ENCODE measurements at places on chromosomes 5 and 9.

DNA sequence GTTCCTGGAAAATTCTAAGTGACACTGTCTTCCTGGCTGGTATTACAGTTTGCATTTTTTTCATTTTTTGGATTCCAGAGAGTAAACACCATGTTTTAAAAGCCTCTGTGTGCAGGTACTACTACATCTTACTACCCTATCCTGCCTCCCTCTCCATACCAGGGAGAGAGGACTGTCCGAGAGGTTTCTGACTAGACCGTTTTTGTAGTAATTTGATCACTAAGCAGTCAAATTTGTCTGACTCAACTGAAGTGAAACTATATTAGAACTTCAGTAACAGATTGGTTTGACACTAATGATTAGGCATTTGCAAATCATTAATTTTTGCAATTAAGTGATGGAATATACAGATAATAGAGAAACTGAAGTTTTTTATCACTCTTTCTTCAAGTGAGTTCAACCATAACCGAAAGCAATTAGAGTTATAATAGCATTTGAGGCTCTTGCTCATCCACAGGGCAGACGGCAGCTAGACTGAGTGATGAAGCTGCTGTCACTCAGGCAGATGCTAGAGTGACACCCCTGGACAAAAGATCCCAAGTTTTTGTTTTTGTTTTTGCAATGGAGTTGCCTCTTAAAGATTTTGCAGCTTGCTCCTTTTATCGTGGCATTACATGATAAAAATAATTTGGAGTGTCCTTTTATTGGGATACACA lies 44.3 kb downstream of the SMARCA2 start:
- no peak for DNase-seq

- no peak for DNase-seq
These were observed 791.4 kb downstream of the MTRR start for GRCh38 chr5:8660133-8660893.

- DNase-seq: no peak
These were observed 7.8 kb downstream of the PTBP3 start for GRCh38 chr9:112325600-112325999.

DNA sequence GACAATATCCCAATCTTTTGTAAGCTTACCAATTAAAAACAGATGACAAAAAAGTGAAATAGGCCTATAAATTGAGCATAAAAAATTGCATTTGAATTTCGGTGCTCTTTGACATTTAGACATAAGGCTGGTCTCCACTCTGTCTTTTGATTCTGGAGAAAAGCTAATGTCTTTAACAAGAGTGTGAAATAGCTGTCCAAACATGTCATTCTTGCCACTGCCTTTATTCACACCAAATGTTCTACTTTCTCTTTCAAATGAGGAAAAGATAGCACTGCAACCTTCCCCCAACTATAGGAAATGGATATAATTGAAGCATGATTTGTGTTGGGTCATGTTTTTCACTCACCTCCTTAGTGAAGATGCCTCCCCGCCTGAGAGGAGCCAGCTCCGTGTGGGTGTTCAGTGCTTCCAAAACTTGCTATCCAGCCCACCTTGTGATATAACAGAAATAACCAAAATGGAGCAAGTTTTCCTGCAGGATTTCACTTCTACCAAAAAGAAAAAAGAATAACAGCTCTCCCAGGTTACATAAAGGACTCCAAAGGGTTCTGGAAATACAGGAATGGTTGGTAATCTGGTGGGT lies 55.2 kb upstream of the STK32A start:
- DNase-seq: no peak

GRCh38 chr9:137956039-137956438 lies 78.5 kb downstream of the CACNA1B start:
- DNase-seq: no peak

- DNase-seq: no peak
These were observed 896.6 kb downstream of the TLE1 start for GRCh38 chr9:80792726-80793125.
